ENCODE measurements at places on chromosomes 2 and 18. TPM values are rescaled to one million over a fixed set of nuclear protein-coding genes. Genes with fewer than 3 reads are reported as not detected.

The ANKRD30BL gene
- total RNA-seq: not detected

The MATN3 gene
- not detected for total RNA-seq

The NTSR2 gene
- total RNA-seq: not detected

The TCF7L1 gene
- total RNA-seq: 8.8 TPM

The ACMSD gene
- total RNA-seq: 86.7 TPM

The AMER3 gene
- total RNA-seq: not detected

The CYBRD1 gene
- 10.8 TPM for total RNA-seq

The DGUOK gene
- 20.8 TPM for total RNA-seq

GRCh38 chr2:227551836-227552235 is 46.9 kb upstream of the SCYGR2 start:
- DNase-seq: no peak

- DNase-seq: no peak
These were observed 157.1 kb downstream of the GBX2 start for GRCh38 chr2:236010920-236011685.

GRCh38 chr2:178530131-178530530 is 49.9 kb downstream of the PLEKHA3 start:
- no peak for DNase-seq

- no peak for DNase-seq
These were observed 45.6 kb downstream of the CEP192 start for GRCh38 chr18:13036622-13037320.

- DNase-seq: peak; percentile 74
These were observed 234.4 kb upstream of the EPAS1 start for GRCh38 chr2:46062637-46063412.

DNA sequence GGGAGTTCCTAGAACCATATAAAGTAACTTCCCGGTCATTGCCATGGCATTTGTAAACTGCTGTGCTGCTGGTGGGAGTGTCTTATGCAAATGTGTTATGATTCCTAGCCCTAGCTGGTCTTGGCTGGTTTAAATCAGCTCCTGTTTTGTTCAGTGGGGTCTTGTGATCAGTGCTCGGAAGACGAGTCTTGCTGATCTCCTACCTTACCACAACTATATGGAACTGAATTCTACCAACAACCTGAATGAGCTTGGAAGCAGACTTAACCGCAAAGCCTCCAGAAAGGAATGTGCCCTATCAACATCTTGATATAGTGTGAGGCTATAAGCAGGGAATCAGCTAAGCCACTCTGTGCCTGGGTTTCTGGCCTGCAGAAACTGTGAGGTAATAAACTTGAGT is 33.5 kb downstream of the POLE4 start:
- DNase-seq: no peak

DNA sequence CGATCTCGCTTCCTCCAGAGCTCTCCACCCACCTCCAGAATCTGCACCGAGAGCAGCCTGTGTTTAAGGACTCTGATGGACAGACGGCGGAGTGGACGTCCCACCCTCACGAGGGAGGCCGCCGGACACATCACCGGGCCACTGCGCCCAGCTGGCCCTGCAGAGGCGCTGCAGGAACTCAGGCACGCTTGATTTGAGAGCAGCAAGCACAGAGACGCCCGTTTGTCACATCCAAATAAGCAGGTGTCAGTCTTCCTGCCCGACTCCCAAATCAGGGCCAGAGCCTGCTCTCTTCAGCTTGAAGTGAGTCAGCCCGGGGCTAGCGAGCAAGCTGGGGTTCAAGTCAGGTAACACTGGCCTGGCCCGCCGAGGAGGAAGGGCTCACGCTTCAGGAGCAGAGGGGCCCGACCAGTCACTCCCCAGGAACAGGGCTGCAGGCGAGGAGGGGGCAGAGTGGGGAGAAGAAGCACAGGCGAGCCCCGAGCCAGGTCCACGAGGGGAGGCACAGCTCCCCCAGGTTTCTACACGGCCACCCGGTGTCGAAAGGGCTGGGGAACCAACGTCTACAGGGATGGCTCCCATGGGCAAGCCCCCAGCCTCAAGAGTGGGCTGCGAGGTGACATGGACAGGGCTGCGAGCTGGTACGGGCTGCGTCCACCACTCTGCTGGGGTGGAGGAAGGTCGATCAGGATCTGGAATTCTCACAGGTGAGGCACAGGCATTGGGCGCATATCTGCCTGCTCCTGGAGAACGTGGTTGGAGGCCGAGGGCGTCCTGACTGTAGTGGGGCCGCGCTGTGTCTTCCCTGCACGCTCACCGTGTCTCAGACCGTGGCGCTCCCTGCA is 52.5 kb upstream of the CTDP1 start:
- DNase-seq: peak; percentile 16

GRCh38 chr18:79549638-79550000 is 130.0 kb upstream of the CTDP1 start:
- no peak for DNase-seq

DNA sequence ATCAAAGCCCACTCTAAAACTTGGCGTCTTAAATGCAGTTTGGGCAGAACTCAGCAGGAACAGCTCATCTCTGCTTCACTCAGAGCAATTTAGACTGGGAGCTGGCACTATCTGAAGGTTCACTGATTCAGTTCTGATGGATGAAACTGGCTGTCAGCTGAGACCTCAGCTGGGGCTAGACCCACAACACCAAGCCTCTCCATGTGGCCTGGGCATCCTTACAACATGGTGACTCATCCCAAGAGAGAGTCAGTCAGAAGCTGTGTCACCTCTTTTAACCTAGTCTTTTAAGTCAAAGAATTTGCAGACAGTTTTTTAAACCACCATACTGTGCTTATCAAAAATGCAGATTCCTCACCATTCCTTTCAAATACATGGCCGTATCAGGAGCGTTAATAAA is 62.6 kb upstream of the ZNF397 start:
- DNase-seq: no peak

DNA sequence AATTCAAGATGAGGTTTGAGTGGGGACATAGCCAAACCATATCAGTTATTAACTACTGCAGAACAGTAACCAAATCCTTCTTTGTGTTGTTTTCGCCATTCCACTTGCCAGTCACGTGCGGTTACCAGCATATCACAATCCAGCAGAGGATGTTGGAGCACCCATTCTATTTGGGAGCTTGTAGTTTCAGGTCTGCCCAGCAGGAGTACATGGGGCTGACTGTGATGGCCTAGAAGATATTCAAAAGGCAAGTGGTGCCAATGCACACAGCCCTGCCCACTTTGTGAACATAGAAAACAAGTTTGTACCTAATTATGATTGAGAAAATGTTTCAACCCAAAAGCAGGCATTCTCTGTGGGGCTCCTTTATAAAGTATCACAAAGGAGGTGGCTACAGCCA is 57.0 kb downstream of the ZNF519 start:
- DNase-seq: no peak

GRCh38 chr2:30446602-30447148 is 371 bp upstream of the LCLAT1 start:
- no peak for DNase-seq

GRCh38 chr2:28680657-28681056 is 71.0 kb upstream of the PPP1CB start:
- DNase-seq: no peak

Measured in right lobe of liver (tissue), 6 donors.